ENCODE measurements at places on chromosomes 7 and 10.

DNA sequence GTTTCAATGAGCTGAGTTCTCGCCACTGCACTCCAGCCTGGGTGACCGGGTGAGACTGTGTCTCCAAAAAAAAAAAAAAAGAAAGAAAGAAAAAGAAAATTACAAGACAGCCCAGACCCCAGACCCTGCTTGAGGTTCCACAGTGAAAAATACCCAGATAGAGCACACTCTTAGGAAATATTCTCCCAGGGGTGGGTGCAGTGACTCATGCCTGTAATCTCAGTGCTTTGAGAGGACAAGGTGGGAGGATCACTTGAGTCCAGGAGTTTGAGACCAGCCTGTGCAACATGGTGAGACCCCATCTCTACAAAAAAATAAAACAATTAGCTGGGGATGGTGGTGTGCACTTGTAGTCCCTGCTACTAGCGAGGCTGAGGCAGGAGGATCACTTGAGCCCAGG, 41.1 kb upstream of the GTF2IRD1 start:
- no peak for DNase-seq

GRCh38 chr7:2802101-2802500, 42.0 kb downstream of the GNA12 start:
- DNase-seq, result no peak

DNA sequence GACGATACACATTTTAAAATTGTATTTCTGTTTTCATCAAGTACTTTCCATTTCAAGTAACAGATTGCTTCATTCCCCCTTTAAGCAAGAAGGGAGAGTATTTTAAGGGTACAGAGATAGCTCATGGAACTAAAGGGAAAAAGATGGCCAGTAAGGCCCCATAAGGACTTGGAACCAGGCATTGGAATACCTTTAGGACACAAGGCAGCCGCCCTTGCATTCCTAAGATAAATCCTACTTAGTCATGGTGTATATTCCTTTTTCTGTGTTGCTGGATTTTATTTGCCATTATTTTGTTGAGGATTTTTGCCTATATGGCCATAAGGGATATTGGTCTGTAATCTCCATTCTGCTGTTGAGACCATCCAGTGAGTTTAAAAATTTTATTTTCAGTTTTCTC, 49.2 kb downstream of the BTRC start:
- DNase-seq, result no peak

GRCh38 chr10:42866115-42866995, 83.8 kb downstream of the BMS1 start:
- DNase-seq, result no peak

DNA sequence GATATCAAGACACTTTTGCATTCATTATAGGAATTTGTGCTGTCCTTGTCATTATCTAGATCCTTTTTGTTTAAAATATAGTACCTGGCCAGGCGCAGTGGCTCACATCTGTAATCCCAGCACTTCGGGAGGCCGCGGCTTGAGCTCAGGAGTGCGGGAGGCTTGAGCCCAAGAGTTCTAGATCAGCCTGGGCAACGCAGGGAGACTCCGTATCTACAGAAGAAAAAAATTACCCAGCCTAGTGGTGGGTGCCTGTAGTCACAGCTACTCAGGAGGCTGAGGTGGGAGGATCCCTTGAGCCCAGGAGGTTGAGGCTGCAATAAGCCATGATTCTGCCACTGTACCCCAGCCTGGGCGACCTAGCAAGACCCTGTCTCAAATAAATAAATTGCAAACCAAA, 621 bp upstream of the MORN4 start:
- DNase-seq, result no peak

DNA sequence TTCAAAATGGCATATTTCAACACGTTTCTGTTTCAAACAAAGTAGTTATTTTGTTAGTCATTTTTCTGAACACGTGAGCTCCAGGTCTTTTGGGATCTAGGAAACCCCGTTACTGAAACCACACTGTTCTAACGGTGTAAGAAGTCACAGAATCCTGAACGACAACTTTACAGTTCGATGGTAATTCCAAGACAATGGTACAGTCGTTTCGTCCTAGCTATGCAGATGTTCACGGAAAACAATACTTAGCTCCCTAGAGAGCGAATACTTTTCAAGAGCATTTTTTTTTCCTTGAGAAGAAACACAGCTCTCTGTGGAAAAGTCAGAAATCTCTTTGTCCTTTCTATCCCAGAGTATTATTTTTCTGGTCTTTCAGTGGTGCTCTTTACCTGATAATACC, 254.1 kb downstream of the ADARB2 start:
- DNase-seq, result no peak

- no peak for DNase-seq
These were observed 246.1 kb downstream of the REEP3 start for GRCh38 chr10:63767138-63767801.

GRCh38 chr7:33591490-33591889, 313.8 kb upstream of the BMPER start:
- no peak for DNase-seq
